ENCODE measurements at places on chromosomes 3 and 15.
A peak's percentile ranks its signal among the peaks of the same experiment; 100 is the strongest.

GRCh38 chr3:128623762-128624176 is 26.8 kb downstream of the RPN1 start:
- no peak for DNase-seq

DNA sequence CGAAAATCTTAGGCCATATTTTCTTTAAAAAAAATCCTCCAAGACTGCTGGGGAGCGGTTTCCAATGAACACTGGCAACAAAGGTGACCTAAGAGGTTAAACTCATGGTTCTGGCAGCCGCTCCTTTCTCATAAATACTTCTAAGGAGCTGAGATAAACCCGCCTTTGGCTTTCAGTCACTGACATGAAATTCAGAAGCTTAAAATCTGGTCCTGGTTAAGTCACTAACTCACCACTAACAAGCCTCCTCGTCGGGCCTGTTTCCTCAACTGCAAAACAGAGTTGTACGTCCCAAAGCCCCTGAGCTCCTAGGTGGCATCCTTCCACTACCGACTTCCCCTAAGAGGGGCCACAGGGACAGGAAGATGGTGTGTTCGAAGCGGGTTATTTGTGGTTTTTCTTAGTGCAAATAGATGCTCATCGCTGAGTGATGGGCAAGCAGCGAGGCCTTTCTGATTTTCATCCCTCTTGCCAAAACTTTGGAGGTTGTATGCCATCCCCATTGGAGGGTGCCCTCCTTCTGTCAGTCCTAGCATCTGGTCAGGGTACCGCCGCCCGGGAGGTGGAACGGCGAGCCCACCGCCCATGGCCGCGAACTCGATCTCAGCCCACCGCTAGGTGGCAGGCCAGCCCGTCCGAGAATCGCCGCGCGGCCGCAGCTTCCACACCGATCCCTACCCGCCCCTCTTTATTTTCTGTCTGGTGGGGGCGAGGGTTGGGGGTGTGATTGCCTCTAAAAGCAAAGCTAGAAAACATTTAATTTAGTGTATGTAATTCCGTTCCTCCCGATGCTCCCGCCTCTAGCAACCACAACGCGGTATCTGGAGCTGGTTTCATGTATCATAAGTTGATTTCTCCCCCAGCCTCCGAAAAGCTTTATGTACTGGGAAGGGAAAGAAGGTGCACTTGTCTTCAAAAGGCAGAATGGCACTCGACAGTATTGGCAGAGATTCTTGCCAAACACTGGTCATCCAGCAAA is 4.6 kb downstream of the BCL6 start:
- peak; percentile 42 for DNase-seq

- DNase-seq: no peak
Measured at GRCh38 chr3:151135541-151136337, 50.3 kb downstream of the MED12L start.

GRCh38 chr3:99712291-99712954 is 74.0 kb downstream of the COL8A1 start:
- DNase-seq: no peak

DNA sequence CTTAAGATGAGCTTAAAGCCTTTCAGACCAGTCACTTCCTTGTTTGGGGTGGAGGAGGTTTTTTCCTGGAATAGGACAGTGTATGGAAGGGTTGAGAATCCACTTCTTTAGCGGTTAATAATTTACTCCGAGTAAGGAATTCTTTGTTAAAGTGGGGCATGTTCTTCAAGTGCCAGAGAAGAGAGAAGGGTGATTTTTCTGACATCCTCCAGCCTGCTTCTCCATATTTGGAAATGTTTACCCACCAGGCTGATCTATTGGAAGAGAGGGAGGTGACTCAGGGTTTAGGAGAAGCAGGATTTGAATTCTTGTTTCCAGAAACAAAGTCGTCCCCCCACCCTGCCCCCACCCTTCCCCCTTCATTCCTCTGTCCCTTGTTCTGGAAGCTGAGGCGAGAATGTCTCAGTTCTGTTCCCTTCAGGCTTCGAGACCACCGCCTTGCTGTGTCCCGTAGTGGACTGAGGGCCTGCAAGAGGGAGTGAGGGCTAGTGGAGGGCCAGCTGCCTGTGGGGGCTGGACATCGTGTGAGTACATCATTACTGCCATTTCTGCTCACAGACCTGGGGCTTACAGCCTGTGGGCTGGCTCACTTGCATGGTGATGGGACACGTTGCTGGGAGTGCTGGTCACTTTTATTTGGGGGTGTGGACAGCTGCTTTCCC is 58.5 kb downstream of the LPP start:
- peak; percentile 83 for DNase-seq

- DNase-seq: peak; percentile 23
Measured at GRCh38 chr3:123733805-123734526, 149.1 kb upstream of the HACD2 start.

- DNase-seq: no peak
Measured at GRCh38 chr3:182837855-182838454, 44.7 kb downstream of the ATP11B start.

- DNase-seq: no peak
Measured at GRCh38 chr3:45638299-45639043, 43.9 kb downstream of the LIMD1 start.

GRCh38 chr15:70219256-70219895 is 121.7 kb upstream of the TLE3 start:
- no peak for DNase-seq

DNA sequence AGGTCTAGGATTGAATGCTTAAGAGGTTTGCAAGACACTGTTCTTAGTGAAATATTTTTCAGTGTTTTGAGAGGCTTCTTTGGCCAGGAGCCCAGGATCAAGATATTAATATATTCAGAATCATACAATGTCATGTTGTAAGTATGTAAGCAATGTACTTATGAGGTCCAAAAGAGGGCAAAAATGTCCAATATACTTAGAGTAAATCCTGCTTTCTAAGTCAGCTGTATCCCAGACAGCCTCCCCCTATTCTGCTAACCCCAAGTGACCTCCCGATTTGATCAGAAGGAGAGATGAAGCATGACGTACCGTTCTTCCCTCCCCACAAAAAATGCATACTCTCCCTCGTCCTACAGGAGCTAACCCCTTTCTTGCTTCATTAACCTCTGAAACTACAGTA is 70.9 kb downstream of the CHAC1 start:
- no peak for DNase-seq

DNA sequence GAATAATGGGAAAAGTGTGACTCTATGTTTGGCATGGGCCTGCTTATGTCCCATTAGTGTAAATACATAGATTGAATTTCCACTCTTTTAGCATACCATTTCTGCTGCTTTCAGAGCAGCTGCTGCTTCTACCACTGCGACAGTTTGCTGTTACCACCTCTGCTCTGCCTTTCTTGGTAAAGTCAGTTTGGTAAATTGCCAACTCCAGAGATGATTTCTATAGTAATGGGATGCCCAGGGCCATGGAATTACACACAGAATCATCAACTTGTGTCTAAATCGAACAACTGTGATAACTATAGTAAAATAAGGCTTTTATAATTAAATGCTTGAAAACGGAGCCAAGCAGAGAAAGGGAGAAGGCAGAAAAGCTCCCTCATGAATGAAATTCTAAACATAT is 168.4 kb upstream of the VEPH1 start:
- no peak for DNase-seq
